ENCODE measurements at places on chromosomes 5 and 9.

DNA sequence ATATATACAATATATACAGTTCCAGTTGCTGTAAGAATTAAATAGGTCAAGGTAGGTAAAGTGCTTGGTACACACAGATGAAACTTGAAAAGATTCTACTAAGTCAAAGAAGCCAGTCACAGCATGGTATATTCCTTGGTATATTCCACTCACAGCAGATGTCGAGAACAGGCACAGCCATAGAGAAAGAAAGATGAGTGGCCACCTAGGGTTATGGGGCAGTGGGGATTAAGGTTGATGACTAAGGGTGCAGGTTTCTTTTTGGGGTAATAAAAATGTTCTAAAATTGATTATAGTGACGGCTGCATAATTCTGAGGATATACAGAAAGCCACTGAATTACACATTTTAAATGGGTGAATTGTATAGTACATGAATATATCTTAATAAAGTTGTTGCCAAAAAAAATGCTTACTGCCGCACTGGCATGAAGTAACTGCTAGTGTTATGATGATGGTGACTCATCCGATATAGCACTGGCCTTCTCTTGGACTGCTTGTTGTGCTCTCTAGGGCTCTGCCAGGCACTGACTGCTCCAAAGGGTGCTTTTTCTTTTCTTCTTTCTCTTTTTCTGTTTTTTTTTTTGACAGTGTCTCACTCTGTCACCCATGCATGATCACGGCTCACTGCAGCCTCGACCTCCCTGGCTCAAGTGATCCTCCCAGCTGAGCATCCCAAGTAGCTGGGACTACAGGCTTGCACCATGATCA is 23.5 kb downstream of the TBC1D2 start:
- no peak for DNase-seq

DNA sequence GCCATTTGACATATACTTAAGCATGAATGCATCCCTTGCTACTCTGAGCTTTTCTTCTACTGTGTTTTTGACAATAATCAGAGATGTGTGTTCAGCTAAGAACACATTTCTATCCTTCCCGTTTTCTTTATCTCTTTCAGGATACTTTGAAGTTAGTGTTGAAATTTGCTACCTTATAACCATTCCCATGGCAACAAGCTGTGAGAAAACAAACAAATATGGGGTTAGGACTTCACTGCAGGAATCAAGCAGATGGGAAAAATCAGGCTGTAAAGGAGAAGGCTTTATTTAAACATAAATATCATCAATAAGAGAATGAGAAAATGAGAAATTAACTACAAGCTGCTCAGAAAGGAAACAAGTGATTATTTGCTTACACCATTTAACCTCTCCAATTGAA is 35.2 kb downstream of the ZCCHC9 start:
- DNase-seq: no peak

GRCh38 chr5:72255237-72255636 is 64.8 kb downstream of the MRPS27 start:
- no peak for DNase-seq

GRCh38 chr5:139901986-139902385 is 106.4 kb downstream of the PSD2 start:
- no peak for DNase-seq

DNA sequence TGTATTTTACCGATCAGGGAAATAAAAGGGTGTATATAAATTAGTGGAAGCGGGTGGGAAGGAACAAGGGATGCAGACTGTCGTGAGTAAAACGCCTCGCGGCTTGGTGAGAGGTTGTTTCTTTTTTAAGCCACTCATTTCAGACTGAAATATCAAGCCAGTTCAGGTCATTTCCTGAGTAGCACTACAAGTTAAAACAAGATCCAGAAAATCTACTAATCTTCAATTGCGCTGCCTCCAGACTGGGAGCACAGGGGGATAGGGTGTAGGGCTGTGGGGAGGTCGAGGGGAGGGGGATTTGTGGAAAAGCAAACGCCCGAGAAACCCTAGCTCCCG is 140.8 kb downstream of the TSSK1B start:
- DNase-seq: no peak

All from stimulated activated CD8-positive, alpha-beta memory T cell treated with anti-CD3 and anti-CD28 coated beads, Interleukin-2, amount 100 ng/mL, for 1 hour (primary cell).